ENCODE measurements at places on chromosomes 4 and X. TPM values are rescaled to one million over a fixed set of nuclear protein-coding genes. Genes with fewer than 3 reads are reported as not detected.

The UGDH gene
- total RNA-seq, result 27.3 TPM

The NXF2B gene
- total RNA-seq, result not detected

The SLC4A4 gene
- 0.05 TPM for total RNA-seq

The VEGFC gene
- not detected for total RNA-seq

The DMRTC1 gene
- not detected for total RNA-seq

The IL9R gene
- total RNA-seq, result 33.2 TPM
